ENCODE measurements at places on chromosomes 13 and 19.

- DNase-seq = no peak
These were observed 55.4 kb downstream of the CHST8 start for GRCh38 chr19:33676999-33677665.

GRCh38 chr13:61024046-61024445, 391.6 kb downstream of the PCDH20 start:
- no peak for DNase-seq

DNA sequence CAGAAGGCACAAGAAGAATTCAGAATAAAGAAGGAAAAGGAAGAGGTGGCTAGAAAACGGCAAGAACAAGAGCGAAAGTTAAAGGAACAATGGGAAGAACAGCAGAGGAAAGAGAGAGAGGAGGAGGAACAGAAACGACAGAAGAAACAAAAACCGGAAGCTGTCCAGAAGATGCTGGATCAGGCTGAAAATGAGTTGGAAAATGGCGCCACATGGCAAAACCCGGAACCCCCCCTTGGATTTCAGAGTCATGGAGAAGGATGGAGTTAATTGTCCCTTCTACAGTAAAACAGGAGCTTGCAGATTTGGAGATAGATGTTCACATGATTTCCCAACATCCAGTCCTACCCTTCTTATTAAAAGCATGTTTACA, 6.7 kb downstream of the CD209 start:
- no peak for DNase-seq

- no peak for DNase-seq
These were observed 119.1 kb upstream of the SOX1 start for GRCh38 chr13:111947876-111948275.

- no peak for DNase-seq
These were observed 484.5 kb downstream of the COG6 start for GRCh38 chr13:40139896-40140520.

Data from HAP-1 (cell line).